Activated CD4-positive, alpha-beta T cell treated with anti-CD3 and anti-CD28 coated beads for 24 hours (primary cell): ENCODE measurements at places on chromosomes 1 and 21.

GRCh38 chr1:108320849-108321248, 77.0 kb upstream of the NBPF4 start:
- DNase-seq, result no peak

GRCh38 chr1:234874291-234875288, 254.0 kb downstream of the TOMM20 start:
- no peak for DNase-seq

- DNase-seq, result no peak
Observed at GRCh38 chr1:84689514-84690396, 506 bp downstream of the SSX2IP start.

DNA sequence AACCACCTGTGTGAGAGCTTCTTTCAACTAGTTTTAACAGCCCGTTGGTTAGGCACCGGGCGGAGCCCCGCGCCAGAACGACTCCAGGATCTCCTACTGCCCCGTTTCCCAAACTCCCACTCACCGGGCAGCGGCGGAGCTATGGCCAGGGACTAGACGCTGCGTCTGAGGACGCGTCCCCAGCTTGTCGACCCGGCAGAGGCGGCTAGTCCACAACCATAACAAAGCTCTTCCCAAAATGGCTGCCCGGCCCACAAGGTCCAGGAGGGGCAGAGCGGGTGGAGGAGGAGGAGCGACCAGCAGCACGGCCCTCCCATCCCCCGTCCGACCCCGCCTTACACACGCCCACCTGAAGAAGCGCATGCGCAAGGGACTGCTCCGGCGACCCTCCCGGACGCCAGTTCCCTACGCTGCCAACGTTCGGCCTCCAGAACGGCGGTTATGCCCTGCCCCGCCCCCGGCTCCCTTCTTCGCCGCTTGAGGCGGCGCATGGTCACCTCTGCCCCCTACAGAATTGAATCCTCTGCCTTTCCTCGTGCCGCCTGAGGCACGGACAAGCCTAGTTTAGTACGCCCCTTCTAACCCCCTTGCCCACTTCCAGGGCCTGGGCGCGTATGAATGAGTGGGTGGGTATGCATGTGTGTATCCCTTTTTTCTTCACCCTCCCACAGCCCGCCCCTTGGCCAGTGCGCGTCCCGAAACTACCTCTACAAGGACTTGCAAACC, at the start of gene GPBP1L1:
Gene GPBP1L1 (minus strand): TSS at position 246 of the 726 bp plus-strand sequence. CDS start 27,446 bp downstream, outside the sequence.
- peak; percentile 96 for DNase-seq

GRCh38 chr1:197247465-197247864, 20.6 kb upstream of the CRB1 start:
- no peak for DNase-seq

- DNase-seq, result no peak
Observed at GRCh38 chr1:116357487-116357886, 15.6 kb upstream of the ATP1A1 start.

DNA sequence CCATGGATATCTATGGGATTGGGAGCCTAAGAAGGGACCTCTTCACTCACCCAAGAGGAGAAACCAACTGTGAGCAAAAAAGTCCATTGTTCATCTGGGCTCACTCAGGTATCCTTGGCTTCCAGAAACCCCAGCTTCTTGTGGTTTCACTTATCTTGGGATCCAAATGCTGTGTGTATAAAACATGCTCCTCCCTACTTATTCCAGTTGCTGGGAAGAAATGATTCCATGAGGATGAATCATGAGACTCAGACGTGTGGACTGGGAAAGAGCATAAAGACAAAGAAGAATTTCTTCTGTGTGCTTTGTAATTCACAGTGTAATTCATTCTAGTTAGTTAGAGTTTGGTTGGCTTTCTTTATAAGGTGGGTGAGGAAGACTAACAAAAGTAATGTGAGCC, 283.7 kb downstream of the ZNF648 start:
- no peak for DNase-seq

GRCh38 chr1:99634971-99635624, 10.8 kb upstream of the PALMD start:
- DNase-seq, result no peak

DNA sequence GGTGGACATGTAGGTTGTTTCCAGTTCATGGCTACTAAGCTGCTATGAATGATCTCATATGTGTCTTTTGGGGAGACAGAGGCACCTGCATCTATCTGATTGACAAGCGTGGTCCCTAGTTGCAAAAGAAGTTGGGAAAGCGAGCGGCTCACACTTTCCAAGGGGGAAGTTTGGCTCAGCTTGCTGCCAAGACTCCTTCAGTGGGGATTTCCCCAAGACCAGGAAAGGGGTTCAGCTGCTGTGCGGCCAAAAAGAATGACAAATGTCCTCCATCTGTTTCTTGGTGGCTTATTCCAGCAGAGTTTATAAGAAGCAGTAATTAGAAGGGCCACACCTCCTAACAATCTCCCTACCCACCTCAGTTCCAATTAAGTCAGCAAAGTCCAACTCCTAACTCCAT, 128.5 kb upstream of the GALNT2 start:
- DNase-seq, result no peak

GRCh38 chr1:7117399-7118281, 332.4 kb downstream of the CAMTA1 start:
- DNase-seq, result no peak
